ENCODE measurements at places on chromosomes 2 and 18.

DNA sequence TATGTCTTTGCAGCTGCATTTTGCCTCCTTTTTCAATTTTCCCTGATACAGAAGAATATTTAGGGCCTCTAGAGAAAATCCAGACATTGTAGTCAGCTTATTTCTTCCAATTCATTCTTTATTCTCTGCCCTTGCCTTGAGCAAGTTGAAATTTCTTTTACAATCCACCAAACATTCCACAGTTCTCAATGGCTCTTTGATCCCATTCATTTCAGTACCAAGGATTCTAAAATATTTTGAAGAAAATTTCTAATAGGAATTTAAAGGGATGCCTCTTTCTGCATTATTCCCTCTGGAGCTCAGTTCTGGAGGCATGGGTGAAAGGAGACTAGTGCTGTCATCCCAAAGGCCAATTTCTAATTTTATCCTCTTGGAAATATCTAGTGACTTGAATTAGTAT lies 61.2 kb downstream of the COL5A2 start:
- no peak for DNase-seq

- no peak for DNase-seq
These were observed 42.7 kb downstream of the RRM2 start for GRCh38 chr2:10165282-10165681.

DNA sequence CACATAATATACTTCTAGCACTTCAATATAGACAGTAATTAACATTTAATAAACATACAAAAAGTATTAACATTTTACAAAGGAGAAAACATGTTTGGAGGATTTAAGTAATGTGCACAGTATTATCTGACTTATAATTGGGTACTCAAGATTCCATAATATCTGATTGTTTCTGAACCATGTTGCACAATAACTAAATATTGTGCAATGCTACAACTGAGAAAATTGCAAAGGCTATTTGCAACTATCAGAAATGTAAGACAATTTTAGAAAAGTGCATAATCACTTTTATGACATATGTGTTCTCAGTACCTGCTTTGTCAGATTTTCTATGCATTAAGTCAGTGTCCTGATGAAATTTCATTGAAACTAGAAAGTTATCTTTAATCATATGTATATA lies 934.6 kb downstream of the SOCS6 start:
- DNase-seq = no peak

- no peak for DNase-seq
These were observed 113.2 kb downstream of the PIGN start for GRCh38 chr18:62073461-62074281.

DNA sequence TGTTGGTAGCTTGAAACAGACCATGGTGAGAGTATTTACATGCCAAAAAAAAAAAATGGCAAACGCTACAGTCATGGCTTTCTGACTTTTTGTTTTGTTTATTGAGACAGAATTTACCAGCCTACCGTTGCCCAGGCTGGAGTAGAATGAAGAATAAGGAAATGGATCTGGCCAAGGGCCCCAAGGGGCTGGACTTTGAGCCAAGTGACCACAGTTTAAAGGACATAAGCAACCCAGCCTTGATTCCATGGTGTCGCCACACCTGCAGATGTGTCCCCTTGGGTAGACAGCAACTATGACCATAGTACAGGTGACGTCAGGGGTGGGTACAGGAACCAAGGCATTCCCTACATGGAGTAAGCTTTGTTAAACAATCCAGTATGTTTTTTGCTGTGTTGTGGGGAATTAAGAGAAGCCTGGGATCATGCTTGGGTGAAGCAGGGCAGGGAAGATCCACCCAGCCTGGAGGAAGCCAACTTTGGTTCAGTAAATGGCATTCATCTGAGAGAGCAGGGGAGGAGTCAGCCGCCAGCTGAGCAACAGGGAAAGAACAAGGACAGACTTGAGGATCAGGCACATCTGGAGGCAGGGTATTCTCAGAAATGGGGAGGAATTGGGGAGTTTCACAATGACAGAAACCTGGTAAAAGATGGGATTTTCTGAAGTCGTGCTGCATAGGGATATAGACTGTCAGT lies 110.3 kb upstream of the SH3BP4 start:
- DNase-seq = no peak

- no peak for DNase-seq
These were observed 30.3 kb downstream of the TEX44 start for GRCh38 chr2:231622963-231623362.

DNA sequence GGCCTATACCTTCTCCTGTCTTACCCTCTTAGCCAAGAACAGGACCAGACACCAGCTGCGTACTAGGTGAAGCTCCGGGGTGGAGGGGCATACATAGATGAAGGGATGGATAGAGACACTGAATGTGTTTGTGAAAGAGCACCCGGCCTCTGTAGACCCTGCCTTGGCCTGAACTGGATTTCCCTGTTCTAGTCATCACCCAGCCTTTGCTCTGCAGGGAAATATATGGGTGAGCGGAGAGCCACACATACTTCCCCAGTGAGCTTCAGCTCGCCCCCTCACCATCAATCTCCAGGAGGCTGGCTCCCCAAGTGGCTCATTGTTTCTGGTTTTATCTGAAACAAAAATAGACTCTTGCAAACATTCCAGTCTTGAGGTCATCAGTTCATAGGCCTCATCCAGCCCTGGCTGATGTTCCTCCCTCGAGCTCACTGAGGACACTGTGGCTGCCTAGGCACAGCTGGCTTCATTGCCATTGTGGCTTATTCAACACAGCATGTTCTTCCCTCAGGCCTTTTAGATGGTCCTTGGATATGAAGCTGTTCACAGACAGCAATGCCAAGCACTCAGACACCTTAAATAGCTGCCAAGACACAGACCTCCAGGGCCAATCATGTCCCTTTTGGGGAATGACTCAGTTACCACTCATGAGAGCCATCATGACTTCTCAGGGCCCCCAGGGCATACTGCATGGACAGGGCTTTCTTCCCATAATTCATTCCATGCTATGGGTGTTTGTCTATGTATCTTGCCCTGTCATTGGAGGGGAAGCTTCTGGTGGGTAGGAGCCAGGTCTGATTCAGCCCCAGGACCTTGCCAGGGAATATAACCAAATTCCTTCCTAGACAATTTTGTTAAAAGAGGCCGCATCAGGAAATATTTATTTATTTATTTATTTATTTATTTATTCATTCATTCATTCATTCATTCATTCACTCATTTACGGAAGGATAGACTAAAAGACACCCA lies 82.4 kb downstream of the TTC32 start:
- no peak for DNase-seq

DNA sequence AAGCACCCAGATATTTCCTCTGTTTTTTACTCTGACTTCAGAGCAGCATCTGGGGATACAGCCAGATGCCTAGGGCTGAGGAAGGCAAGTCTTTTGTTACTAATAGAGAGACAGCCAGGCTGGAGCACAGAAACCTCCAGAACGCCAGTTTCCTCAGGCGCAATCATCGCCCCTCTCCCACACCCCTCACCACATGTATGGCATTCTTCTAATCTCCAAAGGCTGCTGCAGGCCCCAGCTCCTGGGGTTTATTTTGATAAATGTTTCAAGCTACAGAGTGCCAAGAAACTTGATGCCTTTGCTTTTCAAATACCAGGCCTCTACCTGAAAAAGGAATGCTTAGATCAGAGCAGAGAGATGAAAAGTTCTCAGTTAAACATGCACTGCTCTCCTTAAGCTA lies 283.6 kb downstream of the RBM43 start:
- DNase-seq = no peak

DNA sequence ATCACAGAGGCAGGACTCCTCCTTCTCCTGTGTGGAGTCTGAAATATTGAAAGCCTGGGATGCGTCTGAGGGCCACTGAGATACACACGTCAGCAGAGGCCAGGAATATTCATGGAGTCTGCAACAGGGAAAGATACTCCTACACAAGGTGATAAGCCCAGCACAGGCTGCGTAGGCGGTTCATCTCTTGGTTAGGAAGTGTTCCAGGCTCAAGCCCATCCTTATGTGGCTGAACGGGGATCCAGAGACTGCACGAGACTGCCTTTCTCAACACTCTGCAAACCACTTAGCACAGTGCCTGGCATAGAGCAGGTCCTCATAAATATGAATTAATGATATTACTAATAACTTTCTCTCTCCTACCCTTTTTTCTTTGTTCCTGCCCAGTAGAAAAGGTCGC lies 29.2 kb upstream of the AGPS start:
- DNase-seq = no peak

- no peak for DNase-seq
These were observed 100.3 kb downstream of the DPP10 start for GRCh38 chr2:114542695-114543094.

DNA sequence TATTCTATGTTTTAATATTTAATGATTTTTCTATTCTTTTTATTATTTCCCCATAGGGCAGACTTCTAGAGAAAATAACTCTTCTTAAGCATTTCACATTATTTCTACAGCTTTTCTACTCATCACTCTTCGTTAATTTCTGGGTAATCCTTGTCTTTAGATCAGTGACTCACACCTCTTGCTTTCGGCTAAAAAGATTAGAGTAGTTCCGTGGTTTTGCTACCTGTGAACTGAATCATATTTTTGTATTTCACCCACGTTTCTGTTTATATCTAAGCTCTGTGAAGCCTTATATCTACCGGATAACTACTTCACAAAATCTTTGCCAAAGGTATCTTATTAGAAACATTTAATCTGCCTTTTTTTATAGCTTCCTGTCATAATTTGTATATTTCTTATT lies 685.5 kb upstream of the FSHR start:
- no peak for DNase-seq

DNA sequence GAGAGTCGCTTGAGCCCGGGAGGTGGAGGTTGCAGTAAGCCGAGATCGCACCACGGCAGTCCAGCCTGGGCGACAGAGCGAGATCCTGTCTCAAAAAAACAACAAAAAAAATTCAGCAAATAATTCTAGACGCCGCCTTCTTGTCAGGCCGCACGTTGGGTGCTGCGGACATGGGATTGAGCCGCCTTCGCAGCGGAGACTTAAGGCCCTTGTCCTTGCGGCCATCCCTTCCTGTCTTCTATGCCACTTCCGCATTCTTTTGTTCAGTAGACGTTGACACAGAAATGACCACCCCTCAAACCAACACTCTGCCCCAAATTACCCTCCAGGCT lies 15.8 kb downstream of the PTPN18 start:
- no peak for DNase-seq

- DNase-seq = no peak
These were observed 31.3 kb downstream of the CIB4 start for GRCh38 chr2:26609839-26610277.

DNA sequence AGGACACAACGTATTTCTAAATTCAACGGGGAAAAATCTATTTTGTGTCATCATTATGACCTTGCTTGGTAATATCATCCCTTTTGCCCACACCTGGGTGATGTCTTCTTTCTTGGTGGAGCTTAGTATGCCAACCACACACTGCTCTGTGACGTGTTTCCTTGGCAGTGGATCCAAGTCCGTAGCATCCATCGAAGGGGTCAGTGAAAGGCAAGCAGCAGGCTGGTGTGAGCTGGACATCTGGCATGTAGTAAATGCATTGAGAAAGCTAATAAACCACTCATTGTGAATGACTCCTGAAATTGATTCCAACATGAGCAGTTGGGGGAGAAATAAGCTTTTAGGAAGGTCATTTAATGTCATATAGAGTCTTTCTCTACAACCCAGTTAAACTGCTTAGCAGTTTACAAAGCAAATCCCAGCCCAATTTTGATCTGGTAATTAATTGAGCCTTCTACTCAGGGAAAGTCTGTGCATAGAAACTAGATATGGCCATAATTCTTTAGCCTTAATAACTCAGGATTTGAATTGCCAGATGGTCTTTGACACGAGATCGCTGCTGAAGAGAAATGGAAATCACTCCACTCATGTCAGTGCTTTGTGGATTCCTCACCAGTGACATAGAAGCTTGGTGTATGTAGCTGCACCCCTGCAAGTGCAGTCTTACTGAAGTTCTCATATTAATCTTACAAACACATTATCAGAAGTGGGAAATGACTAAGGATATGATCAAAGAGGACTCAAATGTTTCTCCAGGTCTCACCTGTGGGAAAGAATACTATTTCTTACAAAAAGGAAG lies 494.8 kb downstream of the CMPK2 start:
- DNase-seq = no peak

- DNase-seq = no peak
These were observed 559 bp downstream of the MYL12A start for GRCh38 chr18:3248062-3248657.

GRCh38 chr18:79344208-79344581 lies 51.5 kb upstream of the NFATC1 start:
- no peak for DNase-seq

DNA sequence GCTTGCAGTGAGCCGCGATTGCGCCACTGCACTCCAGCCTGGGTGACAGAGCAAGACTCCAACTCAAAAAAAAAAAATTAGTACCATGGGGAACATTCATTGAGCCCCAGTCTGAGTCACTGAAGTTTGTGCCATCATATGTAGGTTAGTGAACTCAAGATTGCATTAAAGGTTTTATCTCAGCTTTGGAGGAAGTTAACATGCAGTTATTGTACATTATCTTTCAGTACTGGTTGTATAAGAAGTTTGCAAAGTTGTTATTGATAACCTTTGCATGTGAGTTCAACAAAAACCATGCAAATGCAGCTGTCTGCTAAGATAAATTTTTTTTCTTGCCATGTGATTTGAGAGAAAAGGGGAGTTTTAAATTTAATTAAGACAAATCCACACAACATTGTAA lies 95.7 kb downstream of the MEIS1 start:
- no peak for DNase-seq

- no peak for DNase-seq
These were observed 71.0 kb upstream of the MGAT4A start for GRCh38 chr2:98801921-98802321.

- DNase-seq = no peak
These were observed 1154.1 kb downstream of the RPIA start for GRCh38 chr2:89845532-89845931.

GRCh38 chr2:11698009-11698922 lies 28.3 kb upstream of the NTSR2 start:
- no peak for DNase-seq

DNA sequence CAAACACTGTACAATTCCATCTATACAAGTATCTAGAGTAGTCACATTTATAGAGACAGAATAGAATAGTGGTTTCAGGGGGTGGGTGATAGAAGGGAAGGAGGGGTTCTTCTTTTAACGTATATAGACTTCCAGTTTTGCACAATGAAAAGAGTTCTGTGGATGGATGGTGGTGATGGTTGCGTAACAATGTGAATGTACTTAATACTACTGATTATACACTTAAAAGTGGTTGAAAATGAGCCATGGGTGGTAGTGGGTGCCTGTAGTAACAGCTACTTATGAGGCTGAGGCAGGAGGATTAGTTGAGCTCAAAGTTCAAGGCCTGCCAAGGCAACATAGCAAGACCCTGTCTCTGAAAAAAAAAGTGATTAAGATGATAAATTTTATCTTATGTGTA lies 85.8 kb downstream of the SETBP1 start:
- no peak for DNase-seq

GRCh38 chr2:75798569-75798968 lies 87.9 kb upstream of the GCFC2 start:
- DNase-seq = no peak

DNA sequence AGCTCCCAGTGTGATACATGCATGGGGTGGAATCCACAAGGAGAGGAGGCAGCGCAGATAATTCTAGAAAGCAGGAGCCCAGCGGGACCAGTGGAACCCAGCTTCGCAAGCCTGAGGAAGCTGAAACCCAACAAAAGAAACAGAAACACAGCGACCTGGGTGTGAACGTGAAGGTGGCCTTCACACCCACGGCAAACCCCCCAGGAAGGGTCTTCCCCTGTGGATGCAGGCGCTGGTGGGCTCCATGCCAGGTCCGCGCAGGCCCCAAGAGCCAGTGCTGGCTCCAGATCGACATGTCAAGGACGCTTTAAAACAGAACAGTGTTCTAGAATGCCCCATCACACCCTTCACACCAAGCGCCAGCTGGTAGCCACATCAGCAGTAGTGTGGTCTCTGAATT lies 22.1 kb downstream of the KIF1A start:
- DNase-seq = no peak

- no peak for DNase-seq
These were observed 369.9 kb downstream of the CLIP4 start for GRCh38 chr2:29485117-29485516.

Measured in activated CD4-positive, alpha-beta T cell treated with anti-CD3 and anti-CD28 coated beads, Interleukin-2, amount 50 U/mL, for 16 hours (primary cell).